ENCODE measurements at places on chromosomes 2 and 18.
A peak's percentile ranks its signal among the peaks of the same experiment; 100 is the strongest.

DNA sequence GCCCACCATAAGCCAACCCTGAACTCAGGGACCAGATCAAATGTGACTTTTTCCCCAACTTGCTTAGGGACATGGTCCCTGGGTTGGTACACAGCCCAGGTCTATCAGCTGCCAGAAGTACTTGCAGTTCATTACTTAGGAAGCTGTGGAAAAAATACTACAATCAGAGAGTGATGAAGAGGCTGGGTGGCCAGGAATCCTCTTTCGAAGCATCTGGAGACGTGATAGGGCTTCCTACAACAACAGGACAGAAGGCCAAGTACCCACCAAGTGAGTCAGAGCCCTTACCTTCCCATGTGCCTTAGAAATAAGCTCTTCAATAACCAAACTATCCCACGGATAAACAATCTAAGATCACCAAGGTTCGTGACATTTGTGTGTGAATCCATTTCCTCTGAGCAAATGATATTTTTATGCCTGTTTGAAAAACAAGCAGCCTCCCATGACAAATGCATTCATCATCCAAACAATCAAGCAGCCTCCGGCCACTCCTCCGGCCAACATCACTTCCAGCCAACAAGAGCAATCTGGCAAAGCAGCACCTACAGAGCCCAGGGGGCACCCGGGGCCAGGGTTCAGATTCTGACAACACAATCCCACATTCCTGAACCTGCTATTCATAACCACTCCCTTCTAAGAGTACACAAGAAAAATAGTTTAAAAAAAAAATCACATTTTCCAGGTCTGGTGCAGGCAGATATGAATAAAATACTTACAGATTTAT lies 26.4 kb downstream of the TBC1D8 start:
- peak; percentile 74 for DNase-seq

DNA sequence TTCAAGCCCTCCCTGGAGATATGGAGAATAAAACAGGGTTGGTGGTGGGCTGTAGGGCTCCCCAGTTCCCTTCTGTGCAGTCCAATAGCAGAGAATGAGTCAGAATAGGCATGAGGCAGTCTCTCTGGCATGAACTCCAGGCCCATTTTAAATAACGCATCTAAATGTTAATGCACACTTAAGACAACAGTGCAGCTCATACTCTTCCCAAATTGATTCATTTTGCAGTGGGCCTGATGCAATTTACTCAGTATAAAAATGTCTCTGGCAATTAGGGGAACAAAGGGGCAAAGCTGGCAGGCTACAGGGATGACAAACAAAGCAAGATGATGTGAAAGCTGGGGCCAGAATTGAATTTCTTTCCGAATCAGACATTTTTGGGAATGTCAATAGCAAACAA lies 402.8 kb downstream of the CLIP4 start:
- peak; percentile 61 for DNase-seq

- no peak for DNase-seq
Observed at GRCh38 chr2:226883296-226883795, 47.5 kb downstream of the RHBDD1 start.

DNA sequence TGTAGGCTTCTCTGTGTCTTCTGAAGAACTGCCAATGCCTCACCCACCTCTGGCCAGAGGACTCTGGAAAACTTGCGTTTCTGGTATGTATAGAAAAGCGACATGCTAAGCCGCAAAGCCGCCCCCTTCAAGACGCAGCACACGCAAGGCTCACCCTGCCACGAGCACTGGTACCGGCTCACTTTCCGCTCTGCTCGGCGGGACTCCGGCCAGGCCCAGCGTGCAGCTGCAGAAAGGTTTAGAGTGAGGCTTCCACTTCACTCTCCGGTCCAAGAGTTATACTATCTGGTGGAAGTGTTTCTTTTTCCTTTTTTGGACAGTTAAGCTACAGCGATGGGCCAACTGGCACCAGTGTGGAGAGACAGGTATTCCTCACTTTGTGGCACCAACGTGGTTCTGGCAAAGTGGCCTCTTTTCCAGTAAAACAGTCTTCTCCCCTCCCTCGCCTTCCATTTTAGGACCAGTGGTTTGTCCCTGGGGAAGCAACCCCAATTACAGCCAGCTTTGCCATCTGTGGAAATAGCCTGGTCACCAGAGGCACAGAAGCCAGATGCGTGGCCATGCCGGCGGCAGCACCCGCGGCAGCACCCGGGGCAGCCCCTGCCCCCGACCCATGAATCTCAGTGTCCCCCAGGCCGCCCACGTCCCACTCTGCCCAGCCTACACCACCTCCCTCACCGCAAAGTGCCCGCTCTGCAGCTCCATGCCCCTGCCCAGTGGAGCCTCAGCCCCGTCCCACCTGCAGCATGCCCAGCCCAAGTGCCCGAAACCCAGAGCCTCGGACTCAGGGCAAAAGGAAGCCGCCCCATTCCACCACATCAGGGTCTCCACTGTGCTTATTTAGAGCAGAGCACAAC lies 91.6 kb upstream of the CTDP1 start:
- DNase-seq, result no peak

- no peak for DNase-seq
Observed at GRCh38 chr2:186913870-186914269, 64.9 kb upstream of the ZSWIM2 start.

DNA sequence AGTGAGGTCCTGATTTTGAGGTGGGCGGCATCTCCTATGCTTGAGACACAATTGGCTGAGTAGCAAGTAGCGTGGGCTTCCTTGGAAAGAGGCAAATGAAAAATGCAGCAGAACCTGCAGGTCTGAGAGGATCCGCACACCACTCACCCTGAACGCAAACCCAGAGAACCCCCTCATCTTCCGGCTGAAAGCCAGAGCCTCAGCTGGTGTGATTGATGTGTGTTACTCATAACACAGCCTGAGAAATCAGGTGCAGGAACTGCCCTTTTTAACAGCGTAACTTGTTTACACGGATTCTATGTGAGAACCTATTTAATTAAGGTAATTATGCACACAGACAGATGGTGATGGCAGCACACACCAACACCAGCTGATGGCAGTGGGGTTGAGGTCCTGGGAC lies 123.4 kb downstream of the MRO start:
- DNase-seq, result no peak

GRCh38 chr18:12883372-12883683 lies 709 bp downstream of the PTPN2 start:
- DNase-seq, result no peak
